ENCODE measurements at places on chromosomes 11 and 22. TPM values are rescaled to one million over a fixed set of nuclear protein-coding genes. Genes with fewer than 3 reads are reported as not detected.
A peak's percentile ranks its signal among the peaks of the same experiment; 100 is the strongest.

Gene BLID
- not detected for total RNA-seq

- no peaks in the 10 kb centered on the region for H3K4me1 ChIP-seq
- H3K4me3 ChIP-seq: no peak overlapping the region
- no peak for DNase-seq
- no peaks in the 10 kb centered on the region for H3K27me3 ChIP-seq
Observed at GRCh38 chr11:8368194-8368593, 104.5 kb upstream of the LMO1 start.

DNA sequence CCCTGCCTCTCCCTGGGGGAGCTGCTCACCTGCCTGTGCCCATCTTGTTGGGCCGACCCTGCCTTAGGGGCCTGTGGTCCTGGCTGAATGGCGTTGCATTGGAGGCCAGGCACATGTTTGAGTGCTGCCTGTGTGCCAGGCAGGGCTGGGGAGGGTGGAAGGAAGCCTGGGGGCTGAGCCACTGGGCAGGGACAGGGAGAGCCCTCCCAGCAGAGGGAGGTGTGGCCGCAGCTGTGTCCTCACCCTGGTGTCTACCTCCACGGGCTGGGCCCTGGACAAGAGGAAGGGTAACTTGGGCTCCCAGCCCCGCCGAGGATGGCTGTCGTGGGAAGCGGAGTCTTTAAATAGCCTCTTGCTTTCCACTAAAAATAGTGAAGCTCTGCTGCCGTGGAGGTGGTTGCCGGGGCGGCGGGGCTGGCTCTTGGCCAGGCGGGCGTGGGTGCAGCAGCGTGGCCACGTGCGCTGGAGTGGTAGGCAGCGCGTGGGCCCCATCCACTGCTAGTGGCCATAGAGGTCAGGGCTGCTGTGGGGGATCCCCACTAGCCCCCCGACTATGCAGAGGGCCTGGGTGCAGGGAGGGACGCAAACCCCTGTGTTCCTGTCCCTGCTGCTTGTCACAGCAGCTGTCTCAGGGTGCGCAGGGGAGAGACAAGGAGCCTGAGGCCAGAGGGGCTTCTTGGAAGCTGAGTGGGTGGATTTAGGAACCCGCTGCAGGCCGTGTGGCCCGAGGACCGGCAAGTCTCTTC lies 6.2 kb downstream of the ZDHHC8 start:
- peak overlapping the region; percentile 59 for H3K27ac ChIP-seq
- no peak overlapping the region for H3K4me3 ChIP-seq
- peak; percentile 66 for DNase-seq
- H3K27me3 ChIP-seq: no peaks in the 10 kb centered on the region

- no peak overlapping the region for H3K4me3 ChIP-seq
- H3K27me3 ChIP-seq: no peaks in the 10 kb centered on the region
- no peak overlapping the region for H3K27ac ChIP-seq
- H3K36me3 ChIP-seq: no peaks in the 10 kb centered on the region
- no peaks in the 10 kb centered on the region for H3K4me1 ChIP-seq
Observed at GRCh38 chr11:93840180-93840579, 10.2 kb downstream of the VSTM5 start.

GRCh38 chr22:24686280-24686679 lies 83.3 kb downstream of the GGT1 start:
- H3K4me1 ChIP-seq: peaks cover 12% of the 10 kb centered on the region
- no peaks in the 10 kb centered on the region for H3K27me3 ChIP-seq
- peak overlapping the region; percentile 44 for H3K4me3 ChIP-seq
- no peaks in the 10 kb centered on the region for H3K36me3 ChIP-seq
- no peak for DNase-seq

DNA sequence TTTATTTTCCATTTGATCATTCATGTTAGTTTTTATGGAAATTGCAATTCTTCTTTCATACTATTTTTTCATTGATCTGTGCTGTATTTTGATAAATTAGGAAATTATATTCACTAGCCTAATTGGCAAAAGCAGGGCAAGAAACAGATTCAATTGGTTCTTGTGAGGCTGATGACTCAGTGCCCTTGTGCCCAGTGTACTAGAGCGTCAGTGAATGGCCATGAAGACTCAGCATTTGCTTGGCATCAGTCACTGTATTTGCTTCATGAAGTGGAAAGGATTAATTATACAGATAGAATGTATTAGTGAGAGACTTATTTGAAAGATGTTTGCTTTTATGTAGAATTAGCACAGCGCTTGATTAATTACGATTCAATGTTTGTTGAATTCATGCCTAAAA lies 31.8 kb downstream of the MRGPRX1 start:
- H3K27me3 ChIP-seq: no peaks in the 10 kb centered on the region
- no peak overlapping the region for H3K27ac ChIP-seq
